Activated T-cell treated with anti-CD3 and anti-CD28 coated beads, Interleukin-2, amount 50 U/mL, for 72 hours (primary cell): ENCODE measurements at places on chromosomes 5 and 9. TPM values are rescaled to one million over a fixed set of nuclear protein-coding genes. Genes with fewer than 3 reads are reported as not detected.

ITK gene
- 289 TPM for total RNA-seq

HAVCR2 gene
- 19.7 TPM for total RNA-seq

WDR38 gene
- not detected for total RNA-seq

IL9 gene
- total RNA-seq: 2.6 TPM

PFN3 gene
- total RNA-seq: not detected

PCDHB15 gene
- not detected for total RNA-seq

DNA sequence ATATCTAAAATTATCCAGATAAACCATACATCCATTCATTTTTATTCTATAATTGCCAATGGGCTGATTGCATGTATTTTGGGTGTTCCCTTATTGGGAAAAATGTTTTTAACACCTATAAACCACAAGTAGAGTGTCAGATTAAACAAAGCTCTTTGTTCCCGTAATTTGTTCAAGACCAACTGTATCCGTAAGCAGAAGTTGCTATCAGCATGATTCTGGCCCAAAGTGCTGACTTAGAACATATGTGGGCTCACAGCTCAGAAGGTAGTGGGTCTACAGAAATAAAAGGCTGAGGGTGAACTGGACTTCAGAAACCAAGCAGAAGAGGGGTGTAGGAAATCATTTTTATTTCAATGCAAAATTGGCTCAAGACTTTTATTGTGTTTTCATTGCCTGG lies 23.5 kb upstream of the IL7R start:
- DNase-seq: no peak

DNA sequence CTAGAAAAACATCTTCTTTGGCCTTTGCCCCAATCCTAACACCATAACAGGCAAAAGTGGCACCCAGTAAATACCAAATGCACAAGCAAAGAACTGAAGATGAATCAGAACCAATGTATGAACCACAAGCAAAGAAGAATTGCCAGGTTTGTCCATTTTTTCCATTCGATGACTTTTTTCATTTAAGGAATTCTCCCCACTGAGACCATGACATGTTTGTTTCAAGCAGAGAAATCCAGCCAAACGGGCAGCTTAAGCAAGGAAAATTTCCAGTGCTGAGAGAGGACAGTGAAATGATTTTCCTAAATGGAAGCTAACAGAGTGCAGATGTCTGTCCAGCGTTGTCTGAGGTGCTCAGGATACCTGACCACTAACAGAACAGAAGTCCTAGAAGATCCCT lies 203.7 kb downstream of the ADAMTS12 start:
- DNase-seq: no peak

- no peak for DNase-seq
Measured at GRCh38 chr5:171969288-171969880, 37.1 kb downstream of the FBXW11 start.

DNA sequence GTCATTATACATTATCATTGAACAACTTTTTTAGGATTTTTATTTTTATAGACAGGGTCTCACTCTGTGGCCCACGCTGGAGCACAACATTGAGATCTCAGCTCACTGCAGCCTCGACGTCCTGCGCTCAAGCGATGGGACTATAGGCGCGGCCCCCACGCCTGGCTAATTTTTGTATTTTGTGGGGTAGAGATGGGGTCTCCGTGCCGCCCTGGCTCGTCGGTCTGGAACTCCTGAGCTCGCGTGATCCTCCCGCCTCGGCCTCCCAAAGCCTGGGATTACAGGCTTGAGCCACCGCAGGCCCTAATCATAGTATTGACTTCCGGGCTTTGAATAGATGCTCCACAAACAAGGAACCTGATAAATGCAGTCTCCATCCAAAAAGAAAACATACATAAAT lies 1.4 kb upstream of the EDF1 start:
- DNase-seq: no peak

- DNase-seq: no peak
Measured at GRCh38 chr5:54577528-54577927, 60.0 kb downstream of the SNX18 start.

- no peak for DNase-seq
Measured at GRCh38 chr9:132543960-132544359, 38.4 kb upstream of the BARHL1 start.

- no peak for DNase-seq
Measured at GRCh38 chr5:24633715-24634325, 11.0 kb downstream of the CDH10 start.

DNA sequence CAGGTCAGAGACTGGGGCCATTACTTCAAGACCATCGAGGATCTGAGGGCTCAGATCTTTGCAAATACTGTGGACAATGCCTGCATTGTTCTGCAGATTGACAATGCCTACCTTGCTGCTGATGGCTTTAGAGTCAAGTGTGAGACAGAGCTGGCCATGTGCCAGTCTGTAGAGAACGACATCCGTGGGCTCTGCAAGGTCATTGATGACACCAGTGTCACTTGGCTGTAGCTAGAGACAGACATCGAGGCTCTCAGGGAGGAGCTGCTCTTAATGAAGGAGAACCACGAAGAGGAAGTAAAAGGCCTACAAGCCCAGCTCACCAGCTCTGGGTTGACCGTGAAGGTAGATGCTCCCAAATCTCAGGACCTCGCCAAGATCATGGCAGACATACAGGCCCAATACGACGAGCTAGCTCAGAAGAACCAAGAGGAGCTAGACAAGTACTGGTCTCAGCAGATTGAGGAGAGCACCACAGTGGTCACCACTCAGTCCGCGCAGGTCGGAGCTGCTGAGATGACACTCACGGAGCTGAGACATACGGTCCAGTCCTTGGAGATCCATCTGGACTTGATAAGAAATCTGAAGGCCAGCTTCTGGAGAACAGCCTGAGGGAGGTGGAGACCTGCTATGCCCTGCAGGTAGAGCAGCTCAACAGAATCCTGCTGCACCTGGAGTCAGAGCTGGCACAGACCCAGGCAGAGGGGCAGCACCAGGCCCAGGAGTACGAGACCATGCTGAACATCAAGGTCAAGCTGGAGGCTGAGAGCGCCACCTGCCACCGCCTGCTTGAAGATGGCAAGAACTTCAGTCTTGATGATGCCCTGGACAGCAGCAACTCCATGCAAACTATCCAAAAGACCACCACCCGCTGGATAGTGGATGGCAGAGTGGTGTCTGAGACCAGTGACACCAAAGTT lies 9.3 kb downstream of the NIPBL start:
- no peak for DNase-seq

- no peak for DNase-seq
Measured at GRCh38 chr5:73529081-73529480, 30.8 kb downstream of the BTF3 start.

DNA sequence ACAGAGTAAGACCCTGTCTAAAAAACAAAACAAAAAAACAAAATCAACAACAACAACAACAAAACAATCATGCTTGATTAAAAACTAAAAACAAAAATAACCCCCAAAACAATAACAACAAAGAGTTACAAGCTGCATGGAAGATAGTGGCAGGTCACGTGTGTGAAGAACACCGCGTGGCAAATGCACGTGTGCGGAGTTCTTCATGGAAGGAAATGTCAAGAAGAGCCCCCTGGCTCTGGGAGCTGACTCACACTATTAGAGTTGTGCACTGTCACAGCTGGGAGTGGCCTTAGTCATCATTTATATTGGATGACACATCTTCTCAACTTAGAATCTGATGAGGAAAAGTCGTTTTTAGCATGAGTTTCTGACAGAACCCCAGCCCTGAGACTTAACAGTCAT lies 110.5 kb downstream of the JMY start:
- DNase-seq: no peak

GRCh38 chr9:7173139-7173538 lies 415.4 kb downstream of the KDM4C start:
- DNase-seq: no peak

GRCh38 chr5:101429241-101429640 lies 526.2 kb upstream of the ST8SIA4 start:
- DNase-seq: no peak

DNA sequence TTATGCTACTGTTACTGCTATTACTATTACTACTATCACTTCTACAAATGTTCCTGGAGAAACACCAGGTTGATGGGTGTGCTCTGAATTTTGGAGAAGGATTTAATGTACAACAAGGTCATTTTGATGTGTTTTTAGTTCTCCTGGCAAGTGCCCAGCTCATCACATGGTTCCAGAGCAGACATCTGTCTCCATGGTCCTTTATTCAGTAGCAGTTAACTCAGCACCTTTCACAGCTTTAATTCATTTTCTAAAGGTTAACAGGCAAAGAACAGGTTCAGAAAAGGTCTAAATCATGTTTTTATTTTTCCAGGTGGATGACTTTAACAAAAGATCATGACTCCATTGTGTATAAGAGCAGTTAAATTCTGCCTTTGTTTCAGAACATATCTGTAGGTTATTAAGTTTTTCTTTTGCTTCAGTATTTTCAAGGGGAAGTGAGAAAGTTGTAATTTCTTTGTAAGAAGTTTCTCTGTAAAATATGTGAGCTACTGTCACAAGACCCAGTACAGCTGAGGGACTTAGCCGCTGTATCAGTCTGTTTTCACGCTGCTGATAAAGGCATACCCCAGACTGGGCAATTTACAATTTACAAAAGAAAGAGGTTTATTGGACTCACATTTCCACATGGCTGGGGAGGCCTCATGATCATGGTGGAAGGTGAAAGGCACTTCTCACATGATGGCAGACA lies 41.9 kb downstream of the MTRR start:
- no peak for DNase-seq

DNA sequence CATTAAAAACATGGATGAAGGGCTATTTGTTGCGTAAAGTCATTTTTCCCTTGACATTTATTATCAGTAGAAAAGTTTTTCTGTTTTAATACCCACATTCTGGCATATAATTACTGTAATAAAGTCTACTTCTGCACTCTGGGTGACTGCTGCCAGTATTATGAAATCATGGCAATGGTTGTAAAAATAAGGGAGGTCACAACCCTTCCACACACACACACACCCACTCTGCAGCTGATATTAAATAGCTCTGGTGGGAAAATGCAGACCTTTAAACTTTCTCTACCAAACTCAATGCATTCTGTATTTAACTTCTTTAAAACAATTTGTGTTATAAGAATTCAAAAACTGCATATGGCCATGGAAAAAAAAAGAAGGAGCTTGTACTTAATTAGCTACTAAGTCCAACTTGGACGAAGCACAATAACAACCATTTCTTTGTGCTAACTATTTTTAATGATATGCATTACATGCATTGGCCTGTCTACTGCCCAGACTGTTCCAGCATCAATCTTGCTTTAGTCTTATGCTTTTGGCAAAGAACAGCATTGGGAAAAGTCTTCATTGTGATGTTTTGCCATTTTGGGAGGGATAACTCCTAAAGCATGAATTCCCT lies 137.6 kb upstream of the MAP3K1 start:
- no peak for DNase-seq

- no peak for DNase-seq
Measured at GRCh38 chr9:5978523-5978922, 36.9 kb downstream of the RANBP6 start.

GRCh38 chr5:52922384-52922783 lies 66.8 kb upstream of the ITGA2 start:
- no peak for DNase-seq

- no peak for DNase-seq
Measured at GRCh38 chr5:132006331-132007120, 4.9 kb downstream of the ACSL6 start.
